Substantia nigra (tissue), 51 donors: ENCODE measurements at places on chromosomes 1 and 21.

GRCh38 chr1:17948594-17948993 lies 159.0 kb upstream of the IGSF21 start:
- DNase-seq: no peak

DNA sequence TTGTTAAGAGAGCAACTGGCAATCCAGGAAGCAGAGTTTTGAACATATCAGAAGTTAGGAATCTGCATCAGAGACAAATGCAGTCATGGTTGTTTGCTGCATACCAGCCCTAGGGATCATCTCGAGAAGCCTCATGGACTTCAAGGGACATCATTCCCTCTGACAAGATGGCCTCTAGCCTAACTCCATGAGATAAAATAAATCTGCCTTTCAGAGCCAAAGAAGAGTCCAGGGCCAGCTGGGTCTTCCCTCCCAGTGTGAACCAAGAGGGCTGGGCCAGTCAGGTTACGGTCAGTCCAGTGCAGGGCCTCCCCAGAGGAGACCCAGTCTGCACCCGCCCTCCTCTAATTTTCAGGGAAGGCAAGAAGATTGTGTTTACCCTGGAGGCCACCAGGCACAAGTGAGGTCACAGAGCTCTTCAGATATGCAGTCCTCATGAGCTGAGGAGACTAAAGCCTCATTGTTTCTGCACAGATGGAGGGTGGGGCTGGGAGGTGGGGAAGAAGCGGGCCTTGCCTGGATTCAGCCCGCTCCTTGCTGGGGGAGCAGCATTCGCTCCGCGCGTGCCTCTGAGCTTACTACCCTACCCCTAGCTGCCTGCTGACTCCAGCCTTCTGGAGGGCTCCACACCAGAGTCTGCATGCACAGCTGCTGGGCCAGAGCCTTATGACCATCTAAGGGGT lies 52.8 kb downstream of the CAPN2 start:
- DNase-seq: peak; percentile 34

DNA sequence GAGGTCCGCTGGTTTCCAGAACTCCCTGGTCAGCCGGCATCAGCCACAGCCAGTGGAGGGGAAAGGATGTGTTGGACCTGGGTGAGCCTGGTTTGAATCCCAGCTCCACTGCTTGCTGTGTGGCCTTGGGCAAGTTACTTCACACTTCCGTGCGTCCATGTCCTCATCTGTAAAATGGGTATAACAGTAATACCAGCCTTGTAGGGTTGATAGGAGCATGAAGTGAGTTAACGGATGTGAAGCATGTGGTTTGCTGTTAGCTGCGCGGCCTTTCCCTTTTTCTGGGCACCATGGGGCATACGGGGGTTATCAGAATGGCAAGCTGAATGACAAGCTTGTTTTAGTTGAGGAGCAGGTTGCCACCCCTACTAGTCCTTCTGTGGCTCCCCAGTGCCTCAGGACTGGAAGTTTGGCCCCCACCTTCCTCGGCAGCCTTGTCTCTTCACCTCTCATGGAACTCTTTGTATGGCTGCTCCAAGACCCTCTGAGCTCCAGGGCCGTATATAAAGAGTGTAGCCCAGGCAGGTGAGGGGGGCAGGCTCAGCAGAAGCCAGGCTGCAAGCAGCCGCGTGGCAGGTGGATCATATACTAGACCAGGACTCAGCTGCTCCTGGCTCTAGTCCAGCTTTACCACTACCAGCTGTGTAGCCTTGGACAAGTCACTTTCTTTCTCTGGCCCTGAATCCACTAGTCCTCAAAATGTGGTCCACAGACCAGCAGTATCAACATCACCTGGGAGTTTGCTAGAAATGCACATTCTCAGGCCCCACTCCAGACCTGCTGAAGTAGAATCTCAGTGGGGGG lies 95.4 kb downstream of the LACTBL1 start:
- DNase-seq: no peak

DNA sequence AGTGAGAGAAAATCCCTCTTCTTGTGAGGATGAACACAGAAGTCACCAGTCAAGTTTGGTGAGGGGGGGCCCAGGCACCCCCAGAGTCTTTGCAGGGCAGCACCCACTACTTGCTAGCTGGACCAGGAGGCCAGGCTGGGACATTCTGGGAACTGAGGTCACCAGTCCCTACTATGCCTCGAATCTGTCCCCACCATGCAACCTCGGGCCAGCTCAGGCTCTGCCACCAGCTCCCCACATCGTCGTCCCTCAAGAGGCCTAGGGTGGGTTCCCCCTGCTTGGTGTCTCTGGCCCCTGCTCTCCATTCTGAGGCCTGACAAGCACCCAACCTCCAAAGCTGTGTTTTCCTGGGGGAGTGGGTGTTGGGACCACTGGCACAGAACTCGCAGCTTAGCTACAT lies 22.2 kb upstream of the ZNF678 start:
- no peak for DNase-seq

GRCh38 chr1:94741510-94741909 lies 78.6 kb upstream of the SLC44A3 start:
- DNase-seq: no peak
